Panc1 (cell line): ENCODE measurements at places on chromosomes 2 and 18.

DNA sequence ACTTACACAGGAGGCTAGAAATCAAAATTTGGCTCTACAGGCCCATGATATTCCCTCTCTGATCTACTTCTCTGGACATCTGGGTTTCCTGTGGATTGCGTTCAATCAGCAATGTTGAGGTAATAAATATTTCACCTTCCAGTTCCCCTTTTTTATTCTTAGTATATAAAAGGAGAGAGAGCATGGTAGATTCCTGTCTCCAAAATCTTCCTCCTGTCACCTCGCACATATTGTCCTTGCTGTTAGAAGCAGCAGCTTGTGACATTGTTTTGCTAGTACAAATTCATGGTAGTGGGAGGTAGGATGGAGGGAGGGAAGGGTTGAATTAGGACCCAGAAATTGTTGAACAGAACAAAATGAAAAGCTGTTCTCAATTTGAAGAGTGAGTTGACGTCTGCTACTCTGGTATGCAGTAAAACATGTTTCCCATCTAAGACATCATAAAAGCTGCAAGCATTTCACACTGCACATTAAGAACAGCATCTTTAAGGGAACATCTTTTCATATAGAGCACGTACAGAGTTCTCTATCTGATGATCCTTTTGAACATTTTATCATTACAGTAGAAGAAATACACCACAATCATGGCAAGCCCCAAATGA lies 156.4 kb downstream of the RDH14 start:
- no peak for DNase-seq

DNA sequence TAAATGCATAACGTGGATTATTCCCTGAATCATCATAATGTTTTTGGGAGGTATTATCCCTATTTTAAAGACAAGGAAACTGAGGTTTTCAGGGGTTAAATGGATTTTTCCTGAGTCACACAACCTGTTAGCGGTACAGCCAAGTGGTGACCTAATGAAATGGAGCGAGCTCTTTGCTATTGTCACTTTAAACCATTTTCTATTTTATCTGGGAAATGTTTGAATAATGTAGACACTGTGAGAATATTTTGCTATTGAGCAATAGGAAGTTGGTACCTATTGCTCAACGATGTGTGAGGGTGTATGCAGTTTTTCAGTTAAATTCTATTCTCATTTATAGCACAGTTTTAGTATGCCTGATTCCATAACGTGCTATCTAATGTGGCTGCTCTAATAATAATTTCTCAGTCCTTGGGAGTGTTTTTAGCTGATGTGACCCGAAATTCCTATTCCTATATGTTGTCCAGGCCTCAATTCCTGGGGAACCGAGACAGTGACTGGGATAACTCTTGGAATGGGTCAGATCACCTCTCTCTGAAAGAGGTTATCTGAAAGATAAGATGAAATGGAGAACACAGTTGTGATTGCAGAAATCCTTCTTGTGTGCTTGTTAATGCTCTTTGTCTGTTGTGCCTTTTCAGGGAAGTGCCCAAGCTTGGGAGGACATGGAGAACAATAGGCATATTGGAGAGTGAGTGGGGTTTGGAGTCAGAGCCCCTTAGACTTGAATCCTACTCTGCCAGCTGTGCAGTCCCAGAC lies 38.4 kb downstream of the ABCB11 start:
- no peak for DNase-seq

GRCh38 chr2:228613133-228613850 lies 431.8 kb upstream of the SPHKAP start:
- DNase-seq, result peak; percentile 5

DNA sequence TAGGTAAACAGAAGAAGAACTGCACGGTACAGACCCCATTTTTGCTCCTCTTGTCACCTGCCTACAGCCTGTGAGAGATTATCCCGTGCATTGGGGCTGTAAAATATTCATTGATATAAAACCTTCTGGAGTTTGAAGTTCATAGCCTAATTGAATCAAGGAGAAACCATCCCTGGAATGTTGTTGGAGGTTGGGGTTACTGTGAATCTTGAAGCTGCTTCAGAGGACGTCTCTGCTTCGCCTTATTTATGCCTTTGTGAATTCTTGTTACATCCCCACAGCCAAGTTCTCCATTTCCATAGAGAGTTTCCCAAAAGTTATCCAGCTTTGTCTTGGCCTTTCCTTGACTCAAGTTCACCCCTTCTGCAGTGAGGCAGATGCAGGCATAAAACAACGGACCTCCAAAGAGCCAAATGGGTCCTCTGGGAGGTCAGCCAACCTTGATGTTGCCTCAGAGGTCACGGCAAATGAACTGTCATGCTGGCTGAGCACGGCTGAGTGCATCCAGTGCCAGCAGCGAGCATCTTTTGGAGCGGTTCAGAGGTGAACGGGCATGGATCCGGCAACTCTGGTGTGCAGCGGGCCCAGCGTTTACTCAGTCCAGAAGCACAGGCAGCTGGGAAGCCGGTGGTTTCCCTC lies 317.6 kb downstream of the PRKCE start:
- DNase-seq, result no peak

DNA sequence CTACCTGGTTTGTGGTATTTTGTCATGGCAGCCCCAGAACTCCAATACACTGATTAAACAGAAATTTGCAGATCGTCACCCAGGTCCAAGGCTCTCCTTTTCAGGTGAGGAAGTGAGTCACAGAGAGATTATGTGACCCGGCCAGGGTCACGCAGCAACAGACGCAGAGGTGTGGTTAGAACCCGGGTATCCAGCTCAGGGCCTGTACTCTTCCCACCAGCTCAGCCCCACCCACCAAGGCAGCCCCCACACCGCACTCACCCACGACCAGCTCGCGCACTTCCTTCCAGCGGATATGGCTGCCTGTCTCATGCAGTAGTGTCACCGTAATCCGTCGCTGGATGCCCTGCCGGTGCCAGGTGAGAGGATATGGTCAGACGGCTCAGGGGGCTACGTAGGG lies 48.1 kb downstream of the AQP12A start:
- no peak for DNase-seq

- no peak for DNase-seq
Measured at GRCh38 chr2:79713131-79713785, 200.4 kb downstream of the CTNNA2 start.

DNA sequence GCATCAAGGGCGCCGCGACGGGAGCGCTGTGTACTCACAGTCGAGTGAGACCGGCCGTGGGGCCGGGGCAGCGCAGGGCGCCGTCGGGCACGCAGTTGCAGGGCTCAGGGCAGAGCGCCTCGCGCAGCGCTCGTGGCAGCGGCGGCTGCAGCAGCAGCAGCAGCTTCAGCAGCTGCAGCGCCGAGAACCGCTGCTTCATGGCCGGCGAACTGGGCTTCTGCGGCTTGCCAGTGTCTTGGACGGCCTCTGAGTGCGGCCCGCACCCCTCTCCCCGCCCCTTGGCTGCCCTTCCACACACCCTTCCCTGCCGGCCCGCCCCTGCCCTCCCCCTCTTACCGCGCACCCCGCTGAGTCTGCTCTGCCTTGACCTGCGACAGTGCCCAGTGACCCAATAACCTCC lies at the start of gene LHCGR:
LHCGR (minus strand) TSS at position 252 of the 400 bp plus-strand sequence; CDS start at position 199, 53 bp downstream.
- no peak for DNase-seq

DNA sequence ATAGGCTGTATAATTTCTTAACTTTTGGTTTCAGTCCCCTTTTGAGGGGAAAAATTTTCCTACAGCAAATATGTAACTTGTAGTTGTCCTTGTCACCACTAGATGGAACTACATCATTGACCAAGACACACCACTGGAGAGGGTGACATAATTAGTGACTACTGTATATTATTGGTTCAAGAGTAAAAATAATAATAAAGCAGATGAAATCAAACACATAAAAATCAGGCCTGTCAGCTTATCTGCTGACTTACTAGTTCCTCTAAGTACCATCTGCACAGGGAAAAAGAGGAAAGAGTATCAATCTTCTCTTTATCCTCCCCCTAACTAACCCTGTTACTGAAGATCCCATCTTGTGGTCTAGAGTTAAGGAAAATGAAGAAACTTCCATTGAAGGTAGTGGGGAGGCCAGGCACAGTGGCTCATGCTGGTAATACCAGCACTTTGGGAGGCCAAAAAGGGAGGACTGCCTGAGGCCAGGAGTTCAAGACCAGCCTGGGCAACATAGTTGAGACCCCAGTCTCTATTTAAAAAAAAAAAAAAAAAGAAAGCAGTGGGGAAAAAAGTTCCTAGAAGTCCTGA lies 29.6 kb upstream of the ENOSF1 start:
- DNase-seq, result peak; percentile 18

- DNase-seq, result no peak
Measured at GRCh38 chr2:72139471-72139873, 8.2 kb downstream of the CYP26B1 start.

GRCh38 chr18:10530002-10530401 lies 4.2 kb downstream of the NAPG start:
- no peak for DNase-seq

DNA sequence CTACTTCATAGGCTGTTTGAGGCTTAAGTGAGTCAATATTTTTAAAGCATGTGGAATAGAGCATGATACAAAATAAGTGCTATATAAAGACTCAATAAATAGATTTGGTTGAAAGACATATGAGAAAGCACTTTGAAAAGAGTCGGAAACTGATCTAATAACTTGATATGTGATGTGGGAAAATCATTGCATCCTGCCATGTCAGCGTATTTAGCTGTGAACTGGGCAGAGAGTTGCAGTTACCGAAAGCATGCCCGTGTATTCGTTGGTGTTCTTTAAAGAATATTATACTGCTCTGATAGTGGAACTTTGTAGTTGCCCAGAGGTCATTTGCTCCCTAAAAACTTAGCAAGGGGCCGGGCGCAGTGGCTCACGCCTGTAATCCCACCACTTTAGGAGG lies 37.8 kb upstream of the ZNF516 start:
- DNase-seq, result no peak

- no peak for DNase-seq
Measured at GRCh38 chr2:149385350-149385749, 55.0 kb downstream of the LYPD6 start.

DNA sequence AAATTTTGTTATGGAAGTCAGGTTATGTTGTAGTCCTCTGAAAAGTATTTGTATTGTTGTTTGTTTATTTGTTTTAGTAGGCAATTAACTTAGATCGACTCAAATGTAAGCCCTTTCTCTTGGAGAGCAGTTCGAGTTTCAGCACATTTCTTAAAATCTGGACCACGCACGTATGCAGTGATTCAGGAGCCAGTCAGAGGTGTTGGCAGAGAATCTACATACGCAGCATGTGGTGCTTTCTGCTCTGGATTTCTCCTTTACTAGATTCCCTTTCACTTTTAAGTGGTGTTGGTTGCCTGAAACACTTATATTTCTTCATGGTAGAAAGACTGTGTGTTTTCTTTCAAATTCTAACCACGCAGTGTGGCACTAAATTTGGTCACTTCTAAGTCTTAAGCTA lies 773.9 kb upstream of the LRATD1 start:
- no peak for DNase-seq

DNA sequence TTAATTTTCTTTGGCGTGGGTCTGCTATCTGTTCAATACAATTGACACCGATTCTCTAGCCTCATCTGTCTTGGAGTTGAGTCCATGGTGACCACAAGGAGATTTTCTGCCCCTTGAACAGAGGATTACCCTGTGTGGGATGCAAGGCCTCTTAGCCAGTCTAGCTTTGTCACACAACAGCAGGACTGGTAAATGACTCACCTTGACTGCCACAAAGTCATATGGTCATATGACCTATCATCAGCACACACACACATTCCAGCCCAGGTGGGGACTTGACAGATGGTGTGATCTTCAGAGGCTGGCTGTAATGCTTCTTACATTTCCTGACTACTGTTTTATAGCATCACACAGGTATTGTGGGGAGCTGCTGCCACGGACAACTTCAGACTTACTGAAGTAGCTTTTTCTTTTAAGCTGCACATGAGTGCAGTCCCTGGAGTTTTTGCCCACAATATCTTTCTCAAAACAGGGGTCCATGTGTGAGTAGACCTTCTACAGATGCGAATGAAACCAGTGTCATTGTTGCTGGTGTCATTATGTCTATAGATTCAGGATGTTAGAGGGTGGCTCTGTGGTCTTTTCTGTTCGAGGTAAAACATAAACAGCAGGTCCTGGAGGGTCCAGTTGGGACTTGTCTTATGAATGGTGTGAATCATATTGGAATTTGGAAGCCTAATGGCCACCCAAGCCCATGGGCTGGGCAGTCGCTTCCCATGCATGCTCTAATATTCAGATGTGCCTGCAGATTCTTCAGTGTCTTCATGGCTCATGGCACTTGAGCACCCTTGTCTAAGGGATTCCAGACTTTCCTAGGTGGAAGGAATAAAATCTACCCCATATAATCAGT lies 18.6 kb upstream of the ACOXL start:
- DNase-seq, result peak; percentile 12

- DNase-seq, result no peak
Measured at GRCh38 chr2:36441816-36442215, 86.2 kb downstream of the CRIM1 start.

GRCh38 chr2:132669908-132670495 lies at the start of gene LYPD1:
Gene LYPD1, minus strand, starts transcription at chr2:132670205. Its CDS starts 273 bp downstream, at chr2:132669932.
- no peak for DNase-seq

DNA sequence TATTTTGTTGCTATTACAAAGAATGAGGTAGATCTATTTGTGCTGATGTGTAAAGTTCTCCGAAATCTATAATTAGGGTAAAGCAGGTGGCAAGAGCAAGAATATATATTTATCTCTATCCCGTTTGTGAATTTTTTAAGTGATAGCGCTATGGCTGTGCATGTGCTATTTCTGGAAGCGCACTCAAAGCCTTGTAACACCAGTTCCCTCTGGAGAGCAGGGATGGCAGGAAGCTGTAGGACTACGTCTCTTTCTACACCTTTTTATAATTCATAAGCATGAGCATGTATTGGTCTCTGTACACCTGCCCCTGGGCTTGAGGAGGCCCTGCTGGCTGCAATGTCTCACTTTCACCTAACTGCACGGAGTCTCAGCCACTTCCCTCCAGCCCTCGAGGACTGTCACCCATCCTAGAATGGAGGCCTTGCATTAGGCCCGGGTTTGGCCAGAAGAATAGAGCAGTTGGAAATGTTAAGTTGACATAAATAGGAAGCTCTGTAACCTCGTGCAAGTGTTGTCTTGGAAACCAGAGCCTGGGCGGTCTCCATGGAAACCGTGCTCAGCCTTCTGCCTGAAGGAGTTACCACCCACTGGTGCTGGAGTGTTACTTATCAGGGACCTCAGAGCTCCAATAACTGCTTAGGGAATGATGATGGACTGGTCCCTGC lies 20.9 kb downstream of the ITM2C start:
- DNase-seq, result no peak

DNA sequence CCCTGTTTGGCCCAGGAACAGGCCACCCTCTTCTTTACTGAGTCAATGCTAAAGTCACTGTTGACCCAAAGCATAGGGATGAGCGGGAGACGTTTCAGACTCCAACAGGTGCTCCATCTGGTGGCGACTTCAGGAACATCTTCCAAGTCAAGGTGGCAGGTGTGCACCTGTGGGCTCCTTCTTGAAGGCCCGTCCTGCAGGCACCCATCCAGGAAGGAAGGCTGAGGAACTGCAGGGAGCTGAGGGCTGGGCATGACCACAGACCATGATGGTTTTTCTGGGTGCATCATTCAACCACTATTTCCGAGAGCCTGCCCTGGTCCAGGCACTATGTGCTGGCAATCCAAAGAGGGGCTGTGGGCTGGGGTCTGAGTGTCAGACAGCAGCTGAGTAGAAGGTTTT lies 142.8 kb downstream of the NDUFA10 start:
- peak; percentile 18 for DNase-seq

- DNase-seq, result no peak
Measured at GRCh38 chr2:233409286-233409991, 55.1 kb downstream of the DGKD start.
